ENCODE measurements at places on chromosomes 13 and 19. TPM values are rescaled to one million over a fixed set of nuclear protein-coding genes. Genes with fewer than 3 reads are reported as not detected.
A peak's percentile ranks its signal among the peaks of the same experiment; 100 is the strongest.

DNA sequence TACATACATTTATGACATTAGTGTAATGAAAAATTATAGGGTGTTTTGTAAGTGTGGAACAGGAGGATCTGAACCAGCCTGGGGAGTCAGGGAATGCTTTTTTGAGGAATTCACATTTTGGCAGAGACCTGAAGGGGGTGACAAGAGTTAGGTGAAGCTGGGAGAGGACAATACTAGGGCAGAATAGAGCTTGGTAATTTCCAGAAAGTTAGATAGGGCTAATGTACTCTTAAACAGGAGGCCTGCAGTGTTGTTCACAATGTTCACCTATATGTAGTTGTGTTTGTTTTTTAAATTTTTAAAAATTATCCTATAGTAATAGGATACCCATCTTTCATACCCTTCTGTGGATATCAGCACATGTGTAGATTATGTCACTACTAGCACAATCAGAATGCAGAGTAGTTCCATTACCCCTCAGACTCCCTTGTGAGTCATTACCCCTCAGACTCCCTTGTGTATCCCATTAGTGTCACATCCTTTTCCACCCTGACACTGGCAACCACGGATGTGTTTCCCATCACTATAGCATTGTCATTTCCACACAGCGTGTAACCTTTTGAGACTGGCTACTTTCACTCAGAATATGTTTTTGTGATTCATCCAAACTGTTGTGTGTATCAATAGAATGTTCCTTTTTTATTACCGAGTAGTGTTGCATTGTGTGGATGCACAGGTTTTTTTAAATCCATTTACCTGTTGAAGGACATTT, 43.1 kb downstream of the PCCA start:
- peak; percentile 91 for DNase-seq

DNA sequence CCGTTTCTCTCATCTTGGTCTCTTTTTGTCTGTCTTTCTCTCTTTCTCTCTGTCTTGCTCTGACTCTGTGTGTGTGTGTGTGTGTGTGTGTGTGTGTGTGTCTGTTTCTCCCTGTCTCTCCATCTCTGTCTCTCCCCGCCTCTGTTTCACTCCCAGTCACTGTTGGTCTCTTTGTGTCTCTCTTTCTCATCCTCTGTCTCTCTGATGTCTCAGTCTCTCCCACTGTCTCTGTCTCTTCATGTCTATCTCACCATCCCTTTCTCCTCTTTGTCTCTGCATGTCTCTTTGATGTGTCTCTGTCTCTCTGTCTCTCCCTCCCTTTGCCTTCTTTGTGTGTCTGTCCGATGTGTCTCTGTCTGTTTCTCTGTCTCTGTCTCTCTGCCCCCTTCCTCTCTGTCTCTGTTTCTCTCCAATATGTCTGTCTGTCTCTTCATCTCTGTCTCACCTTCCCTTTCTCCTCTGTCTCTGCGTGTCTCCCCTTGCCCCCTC, 2.5 kb downstream of the NFIC start:
- DNase-seq: no peak

GRCh38 chr19:54186934-54187381, 2.4 kb downstream of the MBOAT7 start:
- no peak for DNase-seq

- no peak for DNase-seq
These were observed 10.3 kb downstream of the GNA15 start for GRCh38 chr19:3145909-3146676.

DNA sequence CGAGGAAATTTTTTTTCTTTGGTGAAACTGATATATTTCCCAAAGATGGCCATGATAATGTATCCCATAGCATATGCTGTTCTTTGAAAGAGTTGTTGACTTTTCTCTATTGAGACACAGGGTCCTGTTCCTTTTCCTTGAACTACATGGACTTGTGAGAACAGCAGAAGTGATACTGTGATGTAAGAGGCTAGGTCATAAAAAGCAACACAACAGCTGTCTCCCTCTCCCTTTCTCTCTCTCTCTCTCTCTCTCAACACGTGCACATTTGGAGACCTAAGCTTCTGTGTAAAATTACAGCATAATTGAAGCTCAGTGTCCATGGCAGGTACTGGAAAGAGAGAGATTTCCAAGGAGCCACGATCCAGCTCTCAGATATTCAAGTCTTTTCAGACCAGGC, 1712.4 kb downstream of the EFNB2 start:
- DNase-seq: no peak

GRCh38 chr19:7863157-7863970, 10.8 kb downstream of the PRR36 start:
- DNase-seq: no peak

GRCh38 chr13:45540864-45541263, 74.7 kb downstream of the ERICH6B start:
- DNase-seq: no peak

- DNase-seq: no peak
These were observed 63.5 kb upstream of the ANKRD10 start for GRCh38 chr13:110978390-110978789.

DNA sequence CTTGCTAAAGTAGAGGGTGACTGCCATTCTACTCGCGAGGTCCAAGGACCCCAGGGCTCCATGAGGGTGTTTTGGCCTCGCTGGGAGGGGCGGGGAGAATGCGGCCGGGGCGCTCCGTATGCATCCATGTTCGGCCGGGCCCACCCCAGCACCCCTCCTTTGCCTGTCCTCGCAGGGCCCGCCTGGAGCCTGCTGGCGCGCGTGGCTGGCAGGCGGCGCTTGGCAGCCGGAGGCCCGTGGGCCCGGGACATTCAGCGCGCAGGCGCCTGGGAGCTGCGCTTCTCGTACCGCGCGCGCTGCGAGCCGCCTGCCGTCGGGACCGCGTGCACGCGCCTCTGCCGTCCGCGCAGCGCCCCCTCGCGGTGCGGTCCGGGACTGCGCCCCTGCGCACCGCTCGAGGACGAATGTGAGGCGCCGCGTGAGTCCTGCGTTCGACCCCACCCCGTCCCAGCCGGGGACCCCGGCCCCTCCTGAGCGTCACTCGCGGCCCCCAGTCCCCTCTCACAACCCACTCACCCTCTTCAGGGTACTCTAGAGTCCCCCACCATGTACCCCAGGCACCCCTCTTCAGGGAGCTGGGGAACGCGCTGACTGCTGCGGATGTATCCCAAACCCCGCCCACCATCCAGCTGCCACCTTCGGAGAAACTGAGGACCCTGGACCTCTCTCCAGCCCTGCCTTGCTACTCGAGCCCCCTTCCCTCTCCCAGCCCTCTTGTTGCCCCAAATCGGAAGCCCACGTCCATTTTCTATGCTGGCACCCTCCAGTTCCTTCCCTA, 4.1 kb downstream of the DLL3 start:
- DNase-seq: peak; percentile 16

GRCh38 chr13:75761369-75761768, 125.2 kb downstream of the LMO7 start:
- DNase-seq: no peak

DNA sequence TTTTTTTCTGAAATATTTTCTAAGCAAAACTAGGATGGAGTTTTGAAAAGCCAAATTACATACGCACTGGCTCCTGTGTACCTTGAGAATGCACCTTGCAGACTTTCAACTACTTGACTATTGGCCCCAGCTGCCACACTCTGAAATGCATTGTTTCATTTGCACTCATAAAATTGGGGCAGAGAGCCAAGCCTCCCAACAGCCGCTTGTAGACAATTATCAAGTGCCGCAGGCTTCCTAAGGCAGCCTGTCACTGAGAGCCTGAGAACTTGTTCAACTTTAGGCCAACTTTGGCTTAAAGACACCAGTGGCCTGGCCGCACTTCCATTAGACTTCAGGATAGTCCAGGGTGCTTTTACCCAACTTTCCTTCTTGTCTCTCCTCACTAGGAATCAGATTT, 115.7 kb upstream of the STARD13 start:
- DNase-seq: peak; percentile 42

GRCh38 chr13:30734439-30734838, 904 bp upstream of the ALOX5AP start:
- peak; percentile 85 for DNase-seq

GRCh38 chr19:18292462-18292809, 11.0 kb upstream of the JUND start:
- DNase-seq: peak; percentile 50

- DNase-seq: no peak
These were observed 14.3 kb downstream of the MISP start for GRCh38 chr19:765179-765738.

DNA sequence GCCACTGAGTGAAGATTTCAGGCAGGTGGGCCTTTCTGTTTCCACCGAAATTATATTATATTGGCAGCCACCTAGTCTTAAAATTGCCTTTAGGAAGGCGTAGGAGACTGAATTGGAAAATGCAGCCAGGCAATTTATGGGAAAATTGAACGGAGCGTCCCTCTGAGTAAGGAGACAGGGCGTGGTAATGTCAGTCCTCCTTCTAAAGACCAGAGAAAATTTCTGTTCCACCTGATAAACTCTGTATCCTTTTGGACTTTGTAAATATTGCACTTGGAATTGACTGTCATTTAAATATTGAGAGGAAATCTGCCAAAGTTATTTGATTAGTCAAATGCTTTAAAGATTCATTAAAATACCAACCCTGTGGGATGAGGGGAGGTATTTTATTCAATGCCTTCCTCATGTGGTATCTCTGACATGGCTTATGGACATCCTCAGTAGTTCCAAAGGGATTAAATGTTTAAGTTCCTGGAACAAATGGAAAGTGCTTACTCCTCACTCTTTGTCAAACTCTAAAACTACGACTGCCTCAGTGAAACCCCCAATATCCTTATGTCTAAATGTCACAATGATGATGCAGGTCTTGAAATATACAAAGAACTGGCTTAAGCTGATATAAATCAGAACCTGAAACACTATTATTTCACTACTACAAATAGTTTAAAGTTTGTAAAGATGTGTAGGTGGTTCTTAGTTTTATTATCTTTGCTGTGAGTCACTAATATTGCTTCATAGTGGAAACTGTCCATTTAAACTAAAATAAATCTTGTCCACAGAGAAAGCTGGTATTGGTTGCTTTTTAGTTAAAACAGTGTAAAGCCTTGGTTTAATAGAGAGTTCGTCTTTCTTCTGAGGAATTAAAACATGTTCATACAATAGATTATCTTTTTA, 203.2 kb downstream of the FGF14 start:
- peak; percentile 75 for DNase-seq

- no peak for DNase-seq
These were observed 80.6 kb downstream of the SIPA1L3 start for GRCh38 chr19:37987356-37988332.

DNA sequence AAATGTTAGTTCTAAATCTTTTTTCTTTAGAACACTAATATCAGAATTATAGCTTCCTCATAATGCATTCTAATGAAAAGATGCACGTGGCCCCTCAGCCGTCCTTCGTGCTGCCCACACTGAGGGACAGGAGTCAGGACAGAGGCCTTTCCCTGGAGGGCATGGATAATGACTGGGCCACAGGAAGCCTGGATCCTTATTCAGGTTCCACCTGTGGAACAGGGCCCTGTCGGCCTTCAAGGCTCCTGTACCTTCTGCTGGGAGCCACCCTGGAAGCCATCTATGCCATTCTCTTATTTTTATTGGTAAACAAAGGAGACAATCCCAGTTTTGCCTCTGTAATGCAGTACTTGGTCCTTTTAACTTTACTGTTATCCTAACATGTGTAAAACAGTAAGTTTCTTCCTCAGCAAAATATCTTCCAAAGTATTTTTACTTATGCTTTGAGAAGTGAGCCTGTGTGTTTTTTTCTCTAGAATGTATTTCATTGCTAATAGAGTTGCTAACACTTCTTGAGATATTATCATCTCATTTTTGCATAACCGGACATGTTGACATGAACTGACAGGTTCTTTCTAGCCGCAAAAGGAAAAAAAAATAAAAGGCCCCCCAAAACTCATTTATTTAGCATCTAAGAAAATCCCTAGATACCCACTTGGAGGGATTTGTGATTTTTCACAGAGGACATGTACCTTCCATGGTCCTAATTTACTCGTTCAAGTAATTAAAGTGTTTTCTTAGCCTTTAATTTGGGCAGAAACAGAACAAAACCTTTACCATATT, 6.0 kb downstream of the GPR183 start:
- DNase-seq: no peak

GRCh38 chr19:10701955-10702525, 801 bp downstream of the QTRT1 start:
- DNase-seq: no peak

- no peak for DNase-seq
These were observed 1581.5 kb upstream of the PCDH20 start for GRCh38 chr13:62997038-62997599.

DNA sequence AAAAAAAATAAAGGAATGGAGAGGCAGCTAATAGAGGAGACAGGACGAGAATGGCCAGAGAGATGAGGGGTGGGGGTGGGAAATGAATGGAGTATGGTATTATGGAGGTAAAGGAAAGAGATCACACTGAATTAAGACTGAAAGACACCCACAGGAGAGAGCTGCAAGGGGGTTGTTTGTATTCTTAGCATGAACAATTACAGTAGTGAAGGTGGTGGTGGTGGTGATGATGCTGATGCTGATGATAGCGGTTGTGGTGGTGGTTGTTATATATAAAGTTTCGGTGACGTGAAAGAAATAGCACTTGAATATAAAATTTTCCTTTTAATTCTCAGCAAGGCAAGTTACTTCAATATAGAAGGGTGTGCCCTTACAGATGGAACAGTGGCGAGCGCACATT, 2.8 kb upstream of the ADGRE3 start:
- no peak for DNase-seq

GRCh38 chr19:39347332-39348164, 5.3 kb downstream of the SAMD4B start:
- no peak for DNase-seq

DNA sequence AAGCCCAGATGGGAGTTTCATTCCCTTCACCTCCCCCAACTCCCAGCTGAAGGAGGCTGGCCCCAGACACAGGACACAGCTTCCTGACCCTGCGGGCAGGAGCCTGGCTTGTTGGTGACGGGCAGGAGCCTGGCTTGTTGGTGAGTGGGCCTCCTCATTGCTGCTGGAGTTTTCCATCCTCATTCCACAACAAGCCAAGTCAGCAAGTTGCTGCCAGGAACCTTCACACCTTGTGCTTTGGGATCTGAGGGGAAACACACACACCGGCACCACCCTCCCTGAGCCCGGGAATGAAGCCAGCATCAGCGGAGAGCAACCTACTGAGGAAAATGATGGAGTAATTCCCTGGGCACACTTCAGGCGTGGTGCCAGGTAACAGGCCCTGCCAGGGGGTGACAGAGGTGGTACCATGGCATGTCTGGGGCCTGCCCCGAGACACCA, 74.9 kb downstream of the ALOX5AP start:
- DNase-seq: no peak

DNA sequence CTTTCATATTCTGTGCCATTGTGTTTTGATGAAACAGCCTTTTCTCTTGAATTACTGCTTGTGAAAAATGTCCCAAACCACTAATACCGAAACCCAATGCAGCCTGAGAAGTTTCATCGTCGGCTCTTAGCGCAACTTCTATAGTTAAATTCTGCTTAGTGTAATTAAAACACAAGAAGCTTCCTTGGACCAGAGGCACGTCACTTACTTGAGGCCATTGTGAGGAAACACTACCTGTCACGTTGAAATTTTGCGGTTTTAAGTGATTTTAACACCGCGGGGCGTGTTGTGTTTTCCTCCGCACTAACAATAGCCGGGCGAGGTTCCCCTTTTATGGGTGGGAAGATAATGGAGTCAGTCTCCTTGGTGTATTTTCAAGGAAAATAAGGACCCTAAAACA, 70.9 kb downstream of the GGACT start:
- DNase-seq: no peak

VSTM2B gene
- total RNA-seq: not detected

COG6 gene
- total RNA-seq: 27.0 TPM

RPL18A gene
- 517 TPM for total RNA-seq

MYO16 gene
- total RNA-seq: 0.17 TPM

SRRM5 gene
- 0.05 TPM for total RNA-seq

EPN1 gene
- 248 TPM for total RNA-seq

ZNF835 gene
- 2.0 TPM for total RNA-seq

DKKL1 gene
- 0.35 TPM for total RNA-seq

BCAM gene
- total RNA-seq: 186 TPM

SULT2A1 gene
- total RNA-seq: not detected
